Stimulated activated CD4-positive, alpha-beta T cell treated with anti-CD3 and anti-CD28 coated beads, Interleukin-12 subunit alpha, Interleukin-12 subunit beta, amount 100 ng/mL, for 4 hours (primary cell): ENCODE measurements at places on chromosomes 1 and 21.

GRCh38 chr1:44660176-44660575, 14.1 kb downstream of the TMEM53 start:
- DNase-seq, result no peak

DNA sequence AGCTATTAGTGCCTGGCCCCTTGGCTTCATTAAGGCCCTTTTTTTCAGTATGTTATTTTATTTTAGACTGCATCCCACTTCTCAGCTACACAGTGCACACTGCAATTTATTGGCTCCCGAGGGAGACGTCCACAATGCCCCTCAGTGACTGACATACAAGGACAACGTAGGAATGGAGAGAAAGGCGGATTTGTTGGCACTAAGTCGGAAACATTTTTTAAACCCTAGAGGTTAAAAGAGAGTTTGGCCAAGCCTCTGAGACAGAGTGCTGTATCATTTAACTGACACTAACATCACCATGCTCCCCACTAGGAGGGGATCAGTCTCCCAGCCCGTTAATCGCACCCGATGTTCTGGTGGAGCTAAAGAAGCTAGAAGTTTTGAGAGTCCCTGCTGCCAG, 45.7 kb upstream of the FOXD3 start:
- no peak for DNase-seq

GRCh38 chr1:178684542-178685000, 40.5 kb upstream of the RALGPS2 start:
- no peak for DNase-seq

GRCh38 chr1:154844297-154844681, 25.8 kb downstream of the KCNN3 start:
- DNase-seq, result no peak

- DNase-seq, result no peak
Observed at GRCh38 chr1:30146448-30146847, 576.9 kb downstream of the MATN1 start.
